ENCODE measurements at places on chromosomes 2 and 18.

- DNase-seq = no peak
Observed at GRCh38 chr18:78662879-78663278, 316.7 kb upstream of the SALL3 start.

- no peak for DNase-seq
Observed at GRCh38 chr18:54805571-54806334, 22.5 kb upstream of the RAB27B start.

- DNase-seq = no peak
Observed at GRCh38 chr2:61775956-61776570, 77.8 kb downstream of the FAM161A start.

DNA sequence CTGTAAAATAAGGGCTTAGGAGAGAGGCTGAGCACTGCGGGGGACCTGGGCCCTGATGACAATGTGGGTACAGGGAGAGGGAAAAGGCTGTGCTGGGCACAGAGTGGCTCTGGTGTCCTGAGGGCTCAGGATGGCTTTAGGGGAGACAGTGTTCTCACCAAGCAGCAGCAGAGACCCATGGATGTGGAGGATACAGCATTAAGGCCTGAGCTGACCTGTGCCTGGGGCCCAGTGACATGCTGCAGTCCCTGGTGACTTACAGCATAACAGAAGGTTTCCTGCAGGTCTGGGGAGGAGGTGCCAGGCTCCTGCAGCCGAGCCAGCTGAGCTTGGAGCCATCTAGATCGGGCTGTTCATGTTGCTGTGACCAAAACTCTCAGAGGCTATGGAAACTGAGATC lies 191.3 kb upstream of the SMAD2 start:
- no peak for DNase-seq

DNA sequence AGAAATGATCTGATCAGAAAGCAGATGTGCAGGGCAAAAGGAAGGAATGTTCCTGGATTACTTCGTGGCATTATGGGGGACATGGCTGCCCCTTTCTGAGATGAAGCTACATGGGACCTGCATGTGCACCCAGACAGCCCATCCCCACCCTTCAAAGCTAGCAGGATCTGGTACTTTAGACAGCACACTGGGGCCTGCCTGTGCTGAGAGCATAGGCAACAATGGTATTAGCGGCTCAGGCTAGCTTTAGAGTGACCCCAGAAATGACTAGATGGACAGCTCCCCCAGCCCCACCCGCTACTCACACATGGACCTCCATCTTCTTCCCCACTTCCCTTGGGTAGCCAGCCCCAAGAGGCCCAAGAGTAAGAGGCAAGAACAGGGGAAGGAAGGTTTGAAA lies 61.5 kb upstream of the NFE2L2 start:
- no peak for DNase-seq

DNA sequence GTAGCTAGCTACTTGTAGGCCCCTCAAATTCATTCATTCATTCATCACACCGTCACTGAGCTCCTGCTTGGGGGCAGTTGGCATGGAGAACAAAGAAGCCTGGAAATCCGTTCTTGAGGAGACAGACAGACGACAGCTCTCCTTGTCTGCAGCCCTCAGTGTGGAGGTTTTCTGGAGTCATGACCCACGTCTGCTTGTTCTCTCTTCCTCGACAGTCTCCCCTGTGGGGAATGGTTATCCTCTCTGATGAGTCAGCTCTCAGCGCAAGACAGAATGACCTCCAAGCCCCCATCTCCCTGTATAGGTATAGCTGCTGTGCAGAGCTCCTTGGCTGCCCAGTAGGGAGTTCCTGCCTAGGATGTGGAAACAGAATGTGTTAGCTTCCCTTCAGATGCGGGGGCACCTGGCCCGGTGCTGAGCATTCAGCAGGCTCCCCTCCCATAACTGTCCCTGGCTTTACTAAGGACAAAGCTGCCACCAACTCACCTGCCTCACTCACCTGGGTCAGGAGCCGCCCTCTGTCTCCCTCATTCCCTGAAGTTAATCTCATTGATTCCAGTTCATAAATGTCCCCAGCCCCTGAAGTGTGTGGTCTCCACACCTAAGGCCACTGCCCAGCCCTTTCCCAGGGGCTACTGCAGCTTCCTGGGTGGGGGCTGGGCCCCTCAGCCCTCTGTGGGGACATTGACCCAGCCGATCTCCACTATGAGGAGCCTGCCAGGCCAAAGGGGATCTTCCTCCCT lies 124.7 kb downstream of the ACKR3 start:
- no peak for DNase-seq

GRCh38 chr2:127118038-127118437 lies 11.1 kb upstream of the BIN1 start:
- DNase-seq = no peak

- no peak for DNase-seq
Observed at GRCh38 chr2:121905201-121905600, 149.8 kb downstream of the TSN start.

Data from stimulated activated CD4-positive, alpha-beta T cell treated with anti-CD3 and anti-CD28 coated beads, Interleukin-15, amount 100 ng/mL, for 1 hour (primary cell).